ENCODE measurements at places on chromosomes 2 and 18. TPM values are rescaled to one million over a fixed set of nuclear protein-coding genes. Genes with fewer than 3 reads are reported as not detected.

DNA sequence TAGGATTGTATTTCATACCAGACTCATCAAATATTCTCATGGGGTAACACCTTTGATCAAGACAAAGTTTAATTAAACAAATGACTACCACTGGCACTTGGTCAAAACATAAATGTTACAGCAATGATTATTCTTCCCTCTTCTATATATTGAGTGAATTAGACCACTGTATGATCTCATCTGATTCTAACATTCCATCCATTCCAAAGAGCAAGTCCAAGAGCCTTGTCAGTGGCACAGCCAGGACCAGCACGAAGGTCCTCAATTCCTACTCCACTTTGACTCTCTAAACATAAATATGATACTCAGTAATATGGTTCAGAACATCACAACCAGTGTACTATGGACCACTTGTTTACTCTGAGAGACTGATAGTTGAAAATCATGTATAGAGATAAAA, 86.4 kb downstream of the AP1S3 start:
- no peak for DNase-seq

DNA sequence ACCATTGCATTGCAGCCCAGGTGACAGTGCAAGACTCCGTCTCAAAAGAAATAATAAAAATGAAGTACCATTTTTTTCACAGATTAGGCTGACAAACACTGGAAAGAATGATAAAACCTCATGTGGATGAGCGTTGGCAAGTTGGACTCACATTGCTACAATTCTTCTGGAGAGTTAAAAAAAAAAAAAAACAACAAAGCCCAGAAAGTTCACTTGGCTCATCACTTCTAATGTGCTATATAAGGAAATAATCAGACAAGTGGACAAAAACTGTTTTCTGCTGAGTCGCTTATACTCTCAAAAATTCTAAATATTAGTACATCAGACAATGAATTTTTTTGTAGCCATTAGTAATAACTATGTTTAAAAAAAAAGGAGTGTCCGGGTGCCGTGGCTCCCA, 38.4 kb downstream of the PKP4 start:
- DNase-seq, result no peak

DNA sequence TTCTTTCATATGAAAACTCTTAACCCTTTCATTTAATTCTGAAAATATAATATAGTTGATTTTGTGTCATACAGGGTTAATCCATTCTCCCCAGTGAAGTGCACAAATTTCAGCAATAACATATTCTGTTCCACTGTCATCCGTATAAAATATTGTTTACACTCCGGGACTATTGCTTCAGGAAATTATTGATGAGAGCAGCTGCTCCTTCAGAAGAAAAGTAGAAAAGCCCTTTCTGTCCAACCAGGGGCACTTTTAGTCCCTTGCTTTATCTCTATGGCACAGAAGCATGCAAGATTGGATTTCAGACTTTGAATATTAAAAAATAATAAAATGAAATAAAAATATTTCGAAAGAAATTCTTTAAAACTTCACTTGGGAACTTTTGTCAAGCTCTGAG, 535.7 kb upstream of the SLC39A10 start:
- no peak for DNase-seq

DNA sequence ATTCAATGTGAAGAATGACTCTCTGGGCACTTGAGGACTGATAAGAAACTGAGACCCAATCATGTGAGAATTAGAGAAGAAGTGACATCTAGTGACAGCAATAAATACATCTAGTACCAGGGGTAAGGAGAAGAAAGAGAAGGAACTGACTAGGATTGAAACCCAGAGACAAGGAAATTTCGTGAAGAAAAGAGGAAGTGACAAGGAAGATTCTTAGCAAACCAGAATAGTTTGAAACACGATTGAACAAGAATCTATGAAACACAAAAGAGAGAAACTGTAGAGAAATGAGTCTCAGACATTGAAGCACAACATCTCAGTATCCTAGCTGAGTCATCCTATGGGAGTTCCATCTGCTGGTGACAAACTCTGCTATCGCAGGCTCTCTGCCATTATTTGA, 571.9 kb upstream of the PKDCC start:
- no peak for DNase-seq

- DNase-seq, result no peak
Measured at GRCh38 chr18:8538935-8539334, 70.3 kb upstream of the RAB12 start.

DNA sequence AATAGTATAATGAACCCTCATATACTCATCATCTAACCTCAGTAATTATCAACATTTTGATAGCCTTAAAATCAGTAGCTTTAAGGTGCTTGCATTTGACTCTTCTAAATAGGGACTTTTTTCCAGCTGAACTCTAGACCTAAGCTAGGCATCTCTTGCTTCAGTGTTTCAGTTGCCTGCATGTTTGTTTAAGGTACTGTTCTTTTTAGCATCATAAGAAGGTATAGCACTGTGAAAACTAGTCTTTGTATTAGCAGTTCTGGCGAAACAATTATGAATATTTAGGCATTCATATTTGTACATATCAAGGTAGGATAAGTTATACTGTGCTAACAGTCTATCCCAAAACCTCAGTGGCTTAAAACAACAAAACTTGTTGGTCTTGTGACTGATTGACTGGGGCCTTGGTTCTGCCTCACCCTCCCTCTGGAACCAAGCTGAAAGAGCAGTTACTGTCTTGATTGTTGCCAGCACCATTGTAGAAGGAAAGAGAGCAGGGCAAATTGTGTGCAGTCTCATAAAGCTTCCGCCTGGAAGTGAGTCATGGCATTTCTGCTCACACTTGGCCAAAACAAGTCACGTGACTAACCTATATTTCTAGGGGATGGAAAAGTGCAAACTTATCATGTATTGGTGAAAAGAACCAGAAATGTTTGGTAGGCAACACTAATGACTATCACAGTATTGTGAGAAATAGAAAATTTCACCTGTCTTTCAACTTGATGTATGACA, 24.3 kb downstream of the GALNT1 start:
- DNase-seq, result no peak

- no peak for DNase-seq
Measured at GRCh38 chr2:6054161-6054671, 362.0 kb downstream of the SOX11 start.

BCL2 gene
- 104 TPM for total RNA-seq

PRSS56 gene
- total RNA-seq, result not detected

CROCC2 gene
- not detected for total RNA-seq

Measured in activated CD8-positive, alpha-beta T cell treated with anti-CD3 and anti-CD28 coated beads for 36 hours (primary cell).